ENCODE measurements at places on chromosomes 5 and 9.

DNA sequence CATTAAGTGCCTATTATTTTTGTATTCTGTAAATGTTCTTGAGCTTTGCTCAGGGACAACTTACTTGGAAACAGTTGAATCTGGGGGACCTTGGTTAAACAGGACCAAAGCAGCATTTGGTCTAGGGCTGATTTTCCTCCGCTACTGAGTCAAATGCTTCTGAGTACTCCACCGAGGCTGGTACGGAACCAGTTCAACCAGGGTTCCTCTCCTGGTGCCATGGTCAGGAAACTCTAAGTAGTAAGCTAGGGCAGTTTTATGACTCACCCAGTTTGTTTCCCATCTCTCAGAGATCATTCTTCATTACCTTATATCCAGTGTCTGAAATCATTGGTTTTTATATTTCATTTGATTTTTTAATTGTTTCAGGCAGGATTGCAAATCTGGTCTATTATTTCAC is 111.9 kb upstream of the TNFAIP8 start:
- DNase-seq = no peak

GRCh38 chr5:55699041-55699688 is 13.0 kb downstream of the SLC38A9 start:
- DNase-seq = no peak

- DNase-seq = no peak
These were observed 141.3 kb upstream of the NFIB start for GRCh38 chr9:14455243-14455642.

DNA sequence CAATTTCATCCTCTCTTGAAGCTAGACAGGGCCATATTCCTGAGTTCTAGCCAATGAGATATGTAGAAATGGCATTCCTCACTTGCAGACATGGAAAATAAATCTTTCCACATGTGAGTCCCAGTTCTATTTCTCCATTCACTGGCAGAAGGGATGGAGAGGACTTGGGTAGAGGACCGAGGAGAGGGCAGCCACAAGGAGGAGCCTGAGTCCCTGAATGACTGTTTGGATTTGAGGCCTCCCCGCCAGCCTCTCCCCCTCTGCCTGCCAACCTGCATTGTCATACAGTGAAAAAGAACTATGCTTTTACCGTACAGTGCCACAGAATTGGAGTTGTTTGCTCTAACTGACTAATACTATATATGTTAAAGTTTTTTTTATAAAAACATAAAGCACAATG is 583.0 kb upstream of the WWC1 start:
- DNase-seq = no peak

DNA sequence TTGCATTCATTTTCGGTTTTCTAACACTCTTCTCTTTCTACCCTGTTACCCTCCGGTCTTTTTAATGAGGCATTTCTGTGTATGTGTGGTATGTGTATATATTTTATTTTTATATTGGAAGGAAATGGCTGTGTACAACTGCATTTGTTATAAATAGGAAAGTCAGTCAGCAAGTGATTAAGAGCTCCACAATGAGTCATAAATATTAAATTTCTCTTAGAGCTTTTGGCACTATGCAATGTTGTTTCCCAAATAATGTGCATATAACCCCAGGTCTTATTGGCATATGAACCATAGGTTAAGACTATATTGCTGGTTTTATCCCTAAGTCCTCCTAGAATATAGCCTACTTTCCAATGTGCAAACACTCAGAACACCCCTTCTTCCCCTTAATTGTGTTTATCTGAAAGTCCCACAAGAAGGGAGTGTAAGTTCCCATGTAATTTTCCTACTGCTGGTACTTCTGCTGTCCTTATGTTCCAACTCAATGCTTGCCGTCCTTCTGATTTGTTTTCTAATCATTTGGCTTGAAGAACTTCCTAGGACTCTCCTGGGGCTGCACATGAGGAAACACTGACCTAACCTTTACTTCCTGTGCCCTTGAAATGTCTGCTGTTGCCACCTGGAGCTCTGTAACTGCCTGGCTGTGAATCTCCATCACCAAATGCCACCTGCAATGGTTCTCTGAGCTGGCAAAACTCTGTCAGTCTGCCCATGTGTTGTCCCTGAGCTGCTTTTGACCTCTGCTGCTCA is 65.5 kb upstream of the PCSK5 start:
- DNase-seq = no peak

Data from NCI-H1436 (cell line).